Activated CD8-positive, alpha-beta memory T cell treated with anti-CD3 and anti-CD28 coated beads, Interleukin-2, amount 50 U/mL, for 4 hours (primary cell): ENCODE measurements at places on chromosomes 7 and 10.
A peak's percentile ranks its signal among the peaks of the same experiment; 100 is the strongest.

DNA sequence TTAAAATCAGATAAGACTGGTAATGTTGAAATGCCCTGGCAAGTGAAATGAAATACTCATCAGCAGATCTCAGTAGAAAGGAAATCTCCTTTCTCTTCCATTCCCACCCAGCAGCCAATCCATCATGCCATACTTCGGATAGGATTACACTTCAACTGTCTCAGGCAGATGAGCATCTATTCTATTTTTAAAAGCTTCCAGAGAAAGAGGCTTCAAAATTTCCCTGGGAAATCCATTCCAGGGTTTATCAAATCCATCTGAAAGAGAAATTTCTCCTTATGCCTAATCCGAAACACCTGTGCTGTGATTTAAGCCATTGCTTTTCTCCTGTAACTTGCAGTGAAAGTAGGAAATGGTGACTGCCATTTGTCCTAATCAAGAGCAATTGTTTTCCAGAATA is 60.4 kb upstream of the RAPGEF5 start:
- no peak for DNase-seq

GRCh38 chr7:46150202-46150601 is 229.1 kb upstream of the IGFBP3 start:
- DNase-seq, result no peak

DNA sequence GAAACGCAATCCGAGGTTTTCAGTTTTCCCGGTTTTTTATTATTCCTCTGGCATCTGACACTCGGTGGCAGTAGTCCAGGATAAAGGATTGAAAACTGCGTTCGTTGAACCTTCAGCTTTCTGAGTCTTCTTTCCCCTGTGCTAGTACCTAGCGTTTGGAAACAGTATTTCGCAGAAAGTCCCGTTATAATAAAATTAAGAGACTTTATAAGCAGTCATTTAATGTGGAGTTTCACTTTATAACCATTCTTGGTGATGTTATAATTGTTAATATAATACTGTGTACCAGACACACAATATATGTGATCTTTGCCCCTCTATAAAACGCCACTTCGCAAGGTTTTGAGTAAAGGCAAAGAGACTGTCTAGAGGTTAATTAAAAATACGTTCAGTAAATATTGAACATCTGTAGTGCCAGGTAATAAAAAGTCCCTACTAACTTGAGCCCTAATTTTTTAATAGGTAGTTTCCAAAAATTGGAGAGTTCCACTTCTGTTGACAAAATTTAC is 874 bp downstream of the CISD1 start:
- DNase-seq, result no peak

DNA sequence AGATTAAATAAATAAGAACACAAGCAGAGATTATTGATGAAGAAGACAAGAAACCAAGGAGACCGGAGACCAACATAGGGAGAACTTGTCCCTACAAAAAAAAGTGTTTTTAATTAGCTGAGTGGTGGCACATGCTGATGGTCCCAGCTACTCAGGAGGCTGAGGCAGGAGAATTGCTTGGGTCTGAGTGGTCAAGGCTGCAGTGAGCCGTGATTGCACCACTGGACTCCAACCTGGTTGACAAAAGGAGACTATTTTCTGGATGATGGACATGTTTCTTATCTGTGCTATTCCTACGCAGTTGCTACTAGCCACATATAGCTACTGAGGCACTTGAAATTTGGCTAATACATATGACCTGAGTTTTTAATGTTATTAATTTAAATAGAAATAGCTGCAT is 9.7 kb downstream of the IKZF5 start:
- no peak for DNase-seq

DNA sequence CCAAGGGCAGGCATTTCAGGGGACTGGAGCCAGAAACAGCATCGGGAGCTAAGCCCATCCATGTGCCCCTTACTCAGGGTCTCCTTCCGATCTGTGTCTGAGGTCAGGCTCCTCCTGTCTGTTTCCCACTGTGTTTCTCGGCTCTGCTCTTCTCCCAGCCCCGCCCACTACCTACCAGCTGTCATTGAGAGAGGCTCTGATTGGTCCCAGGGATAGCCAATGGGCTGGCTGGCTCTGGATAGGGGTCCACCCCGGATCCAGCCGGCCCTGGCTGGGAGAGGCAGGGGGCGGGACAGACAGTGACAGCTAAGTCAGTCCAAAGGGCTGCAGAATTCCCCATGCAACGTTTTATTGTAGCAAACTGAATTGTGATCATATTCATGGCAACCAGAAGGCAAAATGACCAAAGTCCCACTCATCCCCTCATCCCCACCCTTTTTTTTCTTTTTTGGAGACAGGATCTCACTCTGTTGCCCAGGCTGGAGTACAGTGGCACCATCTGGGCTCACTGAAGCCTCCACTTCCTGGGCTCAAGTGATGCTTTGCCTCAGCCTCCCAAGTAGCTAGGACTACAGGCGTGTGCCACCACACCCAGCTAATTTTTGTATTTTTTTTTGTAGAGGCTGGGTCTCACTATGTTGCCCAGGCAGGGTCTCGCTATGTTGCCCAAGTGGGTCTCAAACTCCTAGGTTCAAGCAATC is 76.3 kb downstream of the CLIP2 start:
- DNase-seq, result no peak

DNA sequence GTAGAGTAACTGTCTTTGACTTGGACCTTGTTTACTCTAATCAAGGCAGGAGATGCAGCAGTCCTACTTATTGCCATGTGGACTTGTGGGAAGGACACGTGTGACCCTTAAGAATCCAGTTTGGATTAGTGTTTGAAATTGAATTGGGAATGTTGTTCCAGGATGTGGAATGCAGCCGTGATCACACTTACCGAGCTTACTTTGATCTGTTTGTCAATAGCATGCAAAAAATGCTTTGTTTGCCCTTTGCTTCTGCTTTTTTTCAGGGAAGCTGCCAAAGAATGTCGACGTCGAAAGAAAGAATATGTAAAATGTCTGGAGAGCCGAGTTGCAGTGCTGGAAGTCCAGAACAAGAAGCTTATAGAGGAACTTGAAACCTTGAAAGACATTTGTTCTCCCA is 84.7 kb downstream of the CREM start:
- DNase-seq, result no peak

DNA sequence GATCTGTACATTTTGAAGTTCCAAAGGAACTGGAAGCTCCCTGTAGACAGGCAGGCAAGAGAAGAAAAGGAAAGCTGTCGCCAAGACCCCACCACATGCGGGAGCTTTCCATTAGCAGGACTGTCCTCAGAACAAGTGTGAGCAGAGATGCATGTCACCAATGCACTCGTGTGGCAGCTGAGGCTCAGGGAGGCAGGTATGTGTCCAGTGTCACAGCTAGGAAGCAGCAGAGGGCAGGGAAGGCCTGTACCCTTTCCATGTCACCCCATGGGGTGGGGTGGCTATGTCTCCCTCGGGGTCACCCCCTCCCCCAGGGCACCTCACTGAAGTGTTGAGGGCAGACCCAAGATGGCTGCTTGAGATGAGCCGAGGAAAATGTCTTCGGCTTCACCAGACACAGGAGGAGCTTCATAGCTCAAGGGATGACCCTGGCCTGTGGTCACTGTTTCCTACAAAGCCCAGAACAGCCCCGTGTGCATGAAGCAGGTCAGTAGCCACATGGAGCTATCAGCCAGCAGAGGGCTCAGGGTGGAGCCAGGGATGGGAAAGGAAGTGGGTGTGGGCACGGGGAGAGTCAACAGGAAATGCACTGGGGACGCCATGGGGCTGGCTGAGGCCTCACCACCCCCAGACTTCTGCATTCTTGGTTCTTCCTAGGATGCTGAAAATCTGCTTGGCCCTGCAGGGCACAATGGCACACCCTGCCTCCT is 96.6 kb downstream of the FAM53B start:
- DNase-seq, result peak; percentile 57

DNA sequence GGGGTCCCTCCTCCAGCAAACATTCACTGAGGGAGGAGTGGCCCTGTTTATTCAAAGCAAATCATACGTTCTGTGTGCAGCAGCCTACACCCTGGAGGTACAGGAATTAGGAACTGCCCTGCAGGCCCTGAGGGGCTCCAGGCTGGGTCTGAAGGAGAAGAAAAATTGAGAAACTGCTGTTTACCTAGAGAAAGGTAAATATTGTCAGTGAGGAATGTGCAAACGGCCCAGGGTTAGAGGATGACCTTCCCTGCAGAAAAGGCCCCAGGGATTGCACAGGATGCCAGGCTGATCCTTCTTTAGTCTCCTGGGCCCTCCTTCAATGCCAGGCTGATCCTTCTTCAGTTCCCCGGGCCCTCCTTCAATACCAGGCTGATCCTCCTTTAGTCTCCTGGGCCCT is 5.7 kb downstream of the CALML5 start:
- DNase-seq, result no peak

GRCh38 chr10:1963341-1963740 is 226.0 kb upstream of the ADARB2 start:
- no peak for DNase-seq

- DNase-seq, result no peak
Measured at GRCh38 chr7:106615808-106616707, 44.9 kb downstream of the CCDC71L start.

DNA sequence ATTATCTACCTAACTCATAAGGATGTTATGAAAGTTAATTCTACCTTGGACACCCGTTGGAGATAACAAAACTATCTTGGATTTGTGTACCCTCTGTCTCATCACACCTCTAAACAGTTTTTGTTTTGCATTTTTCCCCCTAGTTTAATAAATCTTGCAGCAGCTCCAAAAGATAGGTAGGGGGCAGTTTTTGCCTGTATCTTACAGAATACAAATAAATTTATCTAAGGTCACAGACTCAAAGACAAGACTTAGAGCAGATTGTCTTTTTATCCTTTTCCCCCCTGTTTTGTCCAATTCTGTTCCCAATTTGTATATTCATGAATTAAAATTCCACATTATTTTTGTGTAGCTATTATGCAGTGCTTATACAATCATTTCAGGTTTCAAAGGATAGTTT is 5.0 kb upstream of the SORCS1 start:
- no peak for DNase-seq

DNA sequence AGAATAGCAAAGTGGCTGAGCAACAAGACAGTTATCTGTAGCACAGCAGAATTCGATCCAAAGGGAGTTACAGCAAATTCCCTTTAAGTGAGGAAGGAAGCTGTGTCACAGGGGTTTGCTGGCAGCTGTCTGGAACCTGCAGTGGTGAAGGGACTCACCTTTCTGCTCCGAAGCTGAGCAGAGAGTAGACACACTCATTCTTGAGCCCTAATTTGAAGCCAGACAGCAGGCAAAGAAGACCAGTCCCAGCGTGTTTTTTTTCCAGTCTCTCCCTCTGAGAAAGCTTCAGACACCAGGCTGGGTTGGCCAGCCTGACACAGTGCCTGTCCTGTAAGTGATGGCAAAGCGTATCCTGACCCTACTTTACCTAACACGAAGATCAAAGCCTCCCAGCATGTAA is 210.7 kb downstream of the TRIL start:
- DNase-seq, result no peak

DNA sequence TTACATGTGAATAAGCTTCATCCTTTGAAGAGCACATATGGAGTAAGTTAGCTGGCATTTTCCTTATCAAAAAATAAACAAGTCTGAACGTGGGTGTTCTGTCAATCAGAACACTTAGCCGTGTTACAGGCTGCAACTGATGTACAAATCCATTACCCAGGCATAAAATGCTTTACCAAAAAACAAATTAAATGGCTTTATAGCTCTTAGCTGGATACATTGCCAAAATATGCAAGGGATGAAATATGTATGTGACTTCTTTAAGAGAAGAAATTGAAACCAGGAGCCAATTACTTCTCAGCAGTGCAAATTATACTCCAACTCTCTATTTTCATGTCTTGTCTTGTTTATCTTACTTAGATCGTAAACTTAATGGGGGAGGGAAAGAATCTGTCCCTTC is 214.8 kb downstream of the DGKB start:
- no peak for DNase-seq

DNA sequence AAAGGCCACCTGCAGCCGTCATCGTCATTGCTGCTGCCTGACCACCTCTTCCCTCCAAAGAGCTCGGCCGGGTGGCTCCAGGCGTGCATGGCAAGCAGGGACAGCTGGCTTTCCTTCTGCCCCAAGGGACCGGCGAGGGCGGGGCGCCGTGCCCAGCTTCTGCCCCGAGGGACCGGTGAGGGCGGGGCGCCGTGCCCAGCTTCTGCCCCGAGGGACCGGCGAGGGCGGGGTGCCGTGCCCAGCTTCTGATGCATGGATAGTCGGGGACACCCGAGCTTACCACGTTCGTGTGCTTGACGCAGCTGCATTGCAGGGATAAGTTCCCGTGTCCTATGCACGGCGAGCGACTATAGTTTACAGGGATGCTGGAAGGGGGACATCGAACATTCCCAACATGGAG is 27.0 kb downstream of the CFAP46 start:
- no peak for DNase-seq

DNA sequence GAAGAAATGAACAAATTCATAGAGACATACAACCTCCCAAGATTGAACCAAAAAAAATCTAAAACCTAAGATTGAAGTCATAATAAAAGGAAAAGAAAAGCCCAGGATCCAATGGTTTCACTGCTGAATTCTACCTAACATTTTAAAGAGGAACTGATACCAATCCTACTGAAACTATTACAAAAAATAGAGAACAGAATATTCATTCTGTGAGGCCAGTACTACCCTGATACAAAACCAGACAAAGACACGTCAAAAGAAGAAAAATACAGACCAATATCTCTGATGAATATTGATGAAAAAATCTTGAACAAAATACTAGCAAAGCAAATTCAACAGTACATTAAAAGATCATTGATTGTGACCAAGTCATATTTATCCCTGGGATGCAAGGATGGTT is 128.5 kb upstream of the STEAP1 start:
- no peak for DNase-seq

- no peak for DNase-seq
Measured at GRCh38 chr10:27671821-27672220, 73.8 kb downstream of the MKX start.

DNA sequence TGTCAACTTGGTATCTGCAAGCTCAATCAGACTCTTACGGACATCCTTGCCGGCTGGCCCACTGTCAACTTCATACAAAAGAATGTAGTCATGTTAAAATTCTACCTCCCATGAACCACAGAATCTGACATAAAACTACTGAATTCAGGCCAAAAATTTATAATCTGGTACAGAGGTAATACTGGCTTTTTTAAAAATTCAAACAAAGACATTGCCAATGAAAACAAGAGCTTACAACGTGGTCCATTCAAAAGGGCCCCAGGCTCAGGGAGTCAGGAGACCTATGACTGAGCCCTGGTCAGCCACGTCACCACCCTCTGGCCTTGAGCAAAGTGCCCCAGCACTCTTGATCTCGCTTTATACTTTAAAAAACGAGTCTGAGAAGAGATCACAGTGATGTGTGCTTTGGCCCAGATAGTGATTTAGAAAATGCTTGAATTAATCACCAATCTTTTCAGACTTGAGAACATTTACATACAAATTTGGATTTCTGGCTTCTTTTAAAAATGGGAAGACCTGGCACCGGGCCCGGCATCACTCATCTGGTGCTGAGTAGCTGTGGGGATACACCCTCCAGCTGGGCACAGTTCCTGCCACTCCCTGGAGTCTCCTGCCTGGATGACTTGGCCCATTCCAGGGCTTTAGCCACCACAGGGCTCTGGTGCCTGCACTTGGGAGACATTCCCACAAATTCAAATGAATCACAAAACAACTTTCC is 94.1 kb downstream of the PIP4K2A start:
- no peak for DNase-seq

GRCh38 chr10:91519899-91520514 is 109.9 kb downstream of the HECTD2 start:
- DNase-seq, result no peak

- no peak for DNase-seq
Measured at GRCh38 chr10:77531441-77532001, 106.1 kb downstream of the KCNMA1 start.

GRCh38 chr7:2289111-2289586 is 25.1 kb downstream of the SNX8 start:
- DNase-seq, result no peak
